ENCODE measurements at places on chromosomes 6 and 20.

DNA sequence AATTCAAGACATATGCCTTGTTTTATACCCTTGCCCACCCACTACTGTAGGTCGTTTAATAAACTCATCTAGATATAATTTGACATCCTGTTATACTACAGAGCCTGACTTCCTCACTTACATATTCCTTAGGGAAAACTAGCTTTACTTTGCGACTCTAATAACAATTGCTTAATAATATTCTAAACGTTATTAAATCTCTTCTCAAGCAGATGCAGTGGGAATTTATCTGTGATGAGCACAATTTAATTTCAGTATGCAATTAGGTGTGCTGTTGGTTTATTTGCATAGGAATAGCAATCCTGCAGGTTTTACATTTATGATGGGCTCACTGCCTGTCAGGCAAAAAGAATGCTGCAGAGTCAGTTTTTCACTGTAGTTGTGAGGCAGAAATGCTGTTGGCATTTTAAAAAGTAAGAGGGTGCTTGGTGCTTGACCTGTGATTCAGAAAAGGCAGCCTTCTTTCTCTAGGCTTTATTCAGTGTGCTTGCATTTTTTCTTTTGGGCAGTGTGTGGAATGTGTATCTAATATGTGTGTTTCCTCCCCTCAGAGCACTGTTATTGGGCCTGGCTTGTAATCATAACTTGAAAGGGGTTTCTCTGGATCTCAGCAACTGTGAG is 152.3 kb upstream of the SCGN start:
- no peaks in the 10 kb centered on the region for H3K4me1 ChIP-seq
- H3K36me3 ChIP-seq: no peaks in the 10 kb centered on the region
- peaks cover 2% of the 10 kb centered on the region for H3K27me3 ChIP-seq
- no peak for DNase-seq
- H3K4me3 ChIP-seq: no peak overlapping the region

GRCh38 chr6:136178749-136179148 is 71.4 kb downstream of the MTFR2 start:
- peaks cover 2% of the 10 kb centered on the region for H3K27me3 ChIP-seq
- H3K36me3 ChIP-seq: no peaks in the 10 kb centered on the region
- H3K4me3 ChIP-seq: no peak overlapping the region
- no peak for DNase-seq
- no peak overlapping the region for H3K27ac ChIP-seq

DNA sequence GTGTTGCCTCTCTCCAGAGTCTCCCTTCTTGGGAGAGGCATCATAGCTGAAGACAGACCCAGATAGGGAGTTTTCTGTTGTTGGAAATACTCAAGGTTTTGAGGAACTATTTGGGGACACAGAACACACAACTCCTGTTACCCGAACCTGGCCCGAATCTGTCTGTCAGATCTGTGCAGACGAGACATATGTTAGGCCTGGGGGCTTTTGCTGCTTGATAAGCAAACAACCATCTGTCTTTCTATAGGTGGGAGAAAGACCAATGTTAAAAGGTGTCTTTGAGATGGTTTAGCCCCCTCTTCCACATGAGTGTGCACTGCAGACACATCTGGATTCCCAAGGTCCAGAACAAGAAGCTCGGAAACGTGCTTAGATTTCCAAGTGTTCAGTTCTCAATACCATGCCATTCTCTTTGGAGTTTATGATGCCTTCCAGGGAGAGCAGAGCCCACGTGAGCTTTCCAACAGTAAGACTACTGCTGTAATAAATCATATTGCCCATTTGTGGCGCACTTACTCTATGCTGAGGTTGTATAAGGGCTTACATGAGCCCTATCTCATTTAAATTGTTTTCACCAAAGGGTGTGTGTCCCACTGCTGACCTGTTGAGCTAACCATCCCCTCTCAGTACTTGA is 3.8 kb upstream of the STX16 start:
- no peak for DNase-seq
- no peaks in the 10 kb centered on the region for H3K36me3 ChIP-seq
- H3K27me3 ChIP-seq: peaks cover 14% of the 10 kb centered on the region
- H3K27ac ChIP-seq: no peak overlapping the region
- no peak overlapping the region for H3K4me3 ChIP-seq

- H3K27ac ChIP-seq: no peak overlapping the region
- no peak for DNase-seq
- H3K4me3 ChIP-seq: no peak overlapping the region
- H3K4me1 ChIP-seq: no peaks in the 10 kb centered on the region
- H3K36me3 ChIP-seq: no peaks in the 10 kb centered on the region
These were observed 1608.8 kb downstream of the GRIK2 start for GRCh38 chr6:103002282-103002681.

GRCh38 chr6:47165918-47166317 is 123.8 kb upstream of the ADGRF1 start:
- no peaks in the 10 kb centered on the region for H3K36me3 ChIP-seq
- H3K4me1 ChIP-seq: no peaks in the 10 kb centered on the region
- H3K27me3 ChIP-seq: no peaks in the 10 kb centered on the region

DNA sequence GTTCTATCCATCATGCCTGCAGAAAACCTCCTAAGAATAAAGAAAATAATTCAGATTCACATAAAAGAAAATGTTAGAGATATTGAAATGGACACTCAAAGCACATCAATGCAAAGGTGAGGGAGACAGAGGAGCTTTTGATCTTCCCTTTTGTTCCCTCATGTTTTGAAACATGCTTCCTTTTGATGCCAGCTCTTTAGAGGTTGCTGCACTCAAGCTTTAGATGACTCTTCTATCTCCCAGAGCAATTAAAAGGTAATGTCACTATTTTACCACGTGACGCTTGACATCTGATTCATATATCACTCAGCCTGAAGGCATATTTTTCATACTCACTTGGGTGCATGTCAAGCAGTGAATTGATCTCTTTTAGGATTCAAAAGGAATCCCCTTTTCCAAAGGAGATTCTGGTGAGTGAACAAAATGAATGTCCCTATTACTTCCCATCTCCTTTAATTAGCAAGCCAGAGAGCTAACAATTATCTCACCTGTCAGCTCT is 1026.7 kb downstream of the KIF16B start:
- H3K27ac ChIP-seq: no peak overlapping the region
- no peaks in the 10 kb centered on the region for H3K27me3 ChIP-seq
- no peaks in the 10 kb centered on the region for H3K36me3 ChIP-seq
- DNase-seq: no peak
- H3K4me1 ChIP-seq: no peaks in the 10 kb centered on the region
- no peak overlapping the region for H3K4me3 ChIP-seq

- DNase-seq: no peak
- no peaks in the 10 kb centered on the region for H3K36me3 ChIP-seq
- H3K4me1 ChIP-seq: no peaks in the 10 kb centered on the region
- no peaks in the 10 kb centered on the region for H3K27me3 ChIP-seq
These were observed 6.2 kb downstream of the COL9A3 start for GRCh38 chr20:62822788-62823651.

- H3K27ac ChIP-seq: no peak overlapping the region
- H3K4me1 ChIP-seq: no peaks in the 10 kb centered on the region
- H3K27me3 ChIP-seq: no peaks in the 10 kb centered on the region
These were observed 720.6 kb downstream of the RFPL4B start for GRCh38 chr6:113067612-113068275.

- no peak for DNase-seq
- no peak overlapping the region for H3K27ac ChIP-seq
- no peaks in the 10 kb centered on the region for H3K4me1 ChIP-seq
- H3K4me3 ChIP-seq: no peak overlapping the region
- H3K27me3 ChIP-seq: peaks cover 2% of the 10 kb centered on the region
- H3K36me3 ChIP-seq: no peaks in the 10 kb centered on the region
These were observed 22.1 kb downstream of the ADGRF5 start for GRCh38 chr6:46899659-46900058.

DNA sequence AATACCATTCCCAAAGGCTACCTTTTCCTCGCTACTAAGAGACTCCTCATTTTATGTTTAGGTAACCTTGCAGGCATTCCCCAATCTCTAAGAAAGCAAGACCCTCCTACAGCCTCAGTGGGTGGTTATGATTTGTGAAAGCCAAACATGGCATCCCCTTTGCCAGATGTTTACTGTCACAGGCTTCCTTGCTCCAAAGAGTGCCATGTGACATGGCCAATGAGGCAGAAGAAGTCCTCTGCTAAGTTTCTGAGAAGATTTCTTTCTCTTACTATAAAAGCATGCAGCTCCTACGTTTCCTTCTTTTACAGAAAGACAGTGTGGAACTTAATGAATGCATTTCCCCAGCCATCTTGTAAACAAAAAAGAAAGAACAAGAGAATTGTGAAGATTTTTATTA is 688.2 kb downstream of the TBC1D32 start:
- H3K27ac ChIP-seq: no peak overlapping the region
- no peaks in the 10 kb centered on the region for H3K27me3 ChIP-seq
- H3K4me1 ChIP-seq: no peaks in the 10 kb centered on the region
- H3K36me3 ChIP-seq: no peaks in the 10 kb centered on the region
- DNase-seq: no peak
- H3K4me3 ChIP-seq: no peak overlapping the region

GRCh38 chr6:127198549-127198948 is 68.1 kb upstream of the RNF146 start:
- no peak overlapping the region for H3K27ac ChIP-seq
- DNase-seq: no peak
- no peak overlapping the region for H3K4me3 ChIP-seq
- no peaks in the 10 kb centered on the region for H3K36me3 ChIP-seq

- no peaks in the 10 kb centered on the region for H3K4me1 ChIP-seq
- no peak overlapping the region for H3K4me3 ChIP-seq
These were observed 198.2 kb upstream of the CDH4 start for GRCh38 chr20:61053889-61054288.

DNA sequence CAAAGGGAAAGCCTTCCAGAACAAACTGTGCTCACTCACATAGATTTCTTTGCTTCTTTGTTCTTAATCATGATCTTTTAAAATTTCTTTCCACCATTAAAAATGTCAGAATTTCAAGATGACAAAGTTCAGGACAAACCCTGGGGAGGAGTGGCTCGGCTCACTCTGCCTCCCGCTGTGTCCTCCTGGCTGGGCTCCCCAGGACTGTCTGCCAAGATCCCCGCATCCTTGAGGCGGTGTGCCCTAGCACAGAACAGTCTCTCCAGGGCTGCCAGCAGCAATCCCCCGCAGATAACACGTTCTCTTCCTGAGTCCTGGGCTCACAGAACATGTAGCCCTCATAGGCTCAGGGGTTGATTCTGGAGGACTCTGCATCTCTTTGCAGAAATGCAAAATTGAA is 98.4 kb upstream of the KCNG1 start:
- no peak for DNase-seq
- no peaks in the 10 kb centered on the region for H3K36me3 ChIP-seq
- H3K27ac ChIP-seq: no peak overlapping the region
- peaks cover 11% of the 10 kb centered on the region for H3K27me3 ChIP-seq
- no peak overlapping the region for H3K4me3 ChIP-seq
- no peaks in the 10 kb centered on the region for H3K4me1 ChIP-seq

DNA sequence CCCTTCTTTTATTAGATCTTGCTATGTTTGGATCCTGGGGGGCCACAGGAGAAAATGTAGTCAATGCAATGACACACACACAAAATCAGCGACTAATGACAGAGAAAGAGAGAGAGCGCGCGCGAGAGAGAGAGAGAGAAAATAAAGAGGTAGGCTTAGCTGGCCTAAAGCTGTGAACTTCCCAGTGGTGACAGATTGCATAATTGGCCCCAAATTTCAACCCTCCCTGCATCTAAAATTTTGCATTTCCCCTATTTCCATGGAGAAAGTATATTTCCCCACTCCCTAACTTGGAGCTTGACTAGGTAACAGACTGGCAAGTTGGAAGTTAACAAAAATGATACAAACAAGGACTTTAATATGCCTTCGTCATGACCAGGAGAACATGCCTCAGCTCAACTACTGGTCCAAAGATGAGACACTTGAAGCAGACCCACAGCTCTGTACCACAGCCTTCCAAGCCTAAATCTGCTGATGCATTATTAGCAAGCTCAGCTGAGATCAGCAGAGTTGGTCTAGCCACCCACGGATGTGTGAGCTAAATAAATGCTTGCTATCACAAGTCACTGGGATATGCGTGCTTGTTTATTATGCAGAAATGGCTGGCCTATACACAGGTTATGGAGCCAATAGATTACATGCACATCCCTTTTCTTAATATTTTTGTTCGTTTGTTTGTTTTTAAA is 118.1 kb upstream of the PRDM1 start:
- H3K36me3 ChIP-seq: peaks cover 9% of the 10 kb centered on the region
- DNase-seq: no peak
- no peak overlapping the region for H3K4me3 ChIP-seq
- peaks cover 12% of the 10 kb centered on the region for H3K27me3 ChIP-seq

GRCh38 chr6:24667378-24667803 is 514 bp downstream of the ACOT13 start:
- peaks cover 11% of the 10 kb centered on the region for H3K27me3 ChIP-seq
- peak overlapping the region; percentile 99 for H3K4me3 ChIP-seq

- H3K27me3 ChIP-seq: peaks cover 9% of the 10 kb centered on the region
- H3K4me1 ChIP-seq: peaks cover 10% of the 10 kb centered on the region
- DNase-seq: no peak
- no peak overlapping the region for H3K27ac ChIP-seq
These were observed 26.0 kb upstream of the MYMX start for GRCh38 chr6:44190715-44191114.

DNA sequence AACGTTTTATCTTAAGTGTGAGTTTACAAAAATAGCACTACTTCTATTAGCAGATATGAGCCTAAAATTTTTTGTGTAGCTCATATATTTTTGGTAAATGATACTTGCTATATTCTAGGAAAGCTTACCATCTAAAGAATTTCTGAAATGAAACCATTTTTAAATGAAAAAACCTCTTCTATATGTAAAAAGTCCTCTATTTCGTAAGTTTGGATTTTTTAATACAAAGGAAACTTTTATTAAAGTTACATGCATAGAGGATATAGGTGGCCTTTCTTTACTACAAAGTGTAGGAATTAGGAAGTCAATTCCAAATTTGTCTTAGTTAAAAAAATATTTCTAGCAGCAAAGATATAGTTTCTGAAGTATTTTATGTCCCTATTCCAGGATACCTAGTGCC is 18.8 kb downstream of the EFHC1 start:
- H3K4me1 ChIP-seq: no peaks in the 10 kb centered on the region
- no peak overlapping the region for H3K4me3 ChIP-seq
- H3K27me3 ChIP-seq: no peaks in the 10 kb centered on the region
- peaks cover 6% of the 10 kb centered on the region for H3K36me3 ChIP-seq

DNA sequence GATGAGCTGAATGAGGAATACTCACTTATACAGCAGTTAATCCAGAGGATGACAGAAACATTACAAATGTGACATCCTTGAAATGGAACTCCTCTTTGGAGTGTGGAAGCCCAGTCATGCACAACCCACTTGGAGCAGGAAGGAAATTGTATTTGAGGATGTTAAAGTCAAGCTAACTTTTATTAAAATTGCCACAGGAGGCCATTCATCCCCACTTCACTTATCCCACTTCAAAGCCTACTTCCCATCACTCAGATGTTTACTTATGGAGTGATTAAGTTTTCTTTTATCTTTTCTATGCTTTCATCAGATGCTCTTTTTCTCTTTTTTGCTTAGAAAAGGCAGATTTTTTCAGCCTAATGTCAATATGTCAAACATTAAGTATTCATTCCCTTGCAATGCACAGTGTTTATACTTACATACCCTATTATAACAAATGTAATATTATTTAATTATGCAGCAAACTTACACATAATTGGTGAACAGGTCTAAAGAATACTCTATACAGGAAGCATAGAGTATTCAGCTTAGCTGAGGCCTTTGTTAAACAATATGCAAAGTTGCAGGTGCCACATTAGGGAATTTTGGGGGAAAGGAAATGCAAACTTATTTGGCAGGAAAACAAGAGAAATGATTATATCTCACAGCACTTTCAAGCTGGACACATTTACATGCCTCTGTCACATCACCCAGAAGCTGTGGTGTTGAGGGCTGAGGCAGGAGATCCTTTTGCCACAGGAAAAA is 148.9 kb downstream of the KHDC1L start:
- peaks cover 4% of the 10 kb centered on the region for H3K36me3 ChIP-seq
- H3K27ac ChIP-seq: no peak overlapping the region
- H3K4me3 ChIP-seq: no peak overlapping the region
- H3K27me3 ChIP-seq: peaks cover 2% of the 10 kb centered on the region

All from immature natural killer cell (primary cell).